Breast epithelium (tissue), 4 donors: ENCODE measurements at places on chromosomes 13 and 19.

- DNase-seq = no peak
Observed at GRCh38 chr19:10183926-10184325, 10.8 kb downstream of the DNMT1 start.

GRCh38 chr13:23985839-23986238, 88.5 kb upstream of the C1QTNF9B start:
- no peak for DNase-seq

DNA sequence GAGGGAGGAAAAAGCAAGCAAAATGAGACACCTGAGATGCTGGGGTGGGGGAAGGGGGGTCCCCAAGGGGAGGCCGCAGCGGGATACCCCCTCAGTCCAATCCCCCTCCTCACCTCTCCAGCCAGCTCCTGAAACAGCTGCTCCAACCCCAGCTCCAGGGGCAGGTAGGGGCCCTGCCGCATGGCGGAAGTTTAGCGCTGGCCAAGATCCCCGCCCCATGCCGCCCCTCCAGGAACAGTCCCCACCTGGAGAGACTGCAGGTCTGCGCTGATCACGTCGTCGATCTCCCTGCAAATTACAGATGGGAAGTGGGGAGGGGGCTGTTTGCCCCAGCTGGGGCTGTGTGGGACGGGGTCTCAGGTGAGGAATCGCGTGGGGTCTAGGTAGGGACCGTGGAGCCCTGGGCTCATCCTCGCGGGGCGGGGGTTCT, 9.0 kb downstream of the CAPN12 start:
- DNase-seq = peak; percentile 41

GRCh38 chr13:61192826-61193225, 222.8 kb downstream of the PCDH20 start:
- no peak for DNase-seq

DNA sequence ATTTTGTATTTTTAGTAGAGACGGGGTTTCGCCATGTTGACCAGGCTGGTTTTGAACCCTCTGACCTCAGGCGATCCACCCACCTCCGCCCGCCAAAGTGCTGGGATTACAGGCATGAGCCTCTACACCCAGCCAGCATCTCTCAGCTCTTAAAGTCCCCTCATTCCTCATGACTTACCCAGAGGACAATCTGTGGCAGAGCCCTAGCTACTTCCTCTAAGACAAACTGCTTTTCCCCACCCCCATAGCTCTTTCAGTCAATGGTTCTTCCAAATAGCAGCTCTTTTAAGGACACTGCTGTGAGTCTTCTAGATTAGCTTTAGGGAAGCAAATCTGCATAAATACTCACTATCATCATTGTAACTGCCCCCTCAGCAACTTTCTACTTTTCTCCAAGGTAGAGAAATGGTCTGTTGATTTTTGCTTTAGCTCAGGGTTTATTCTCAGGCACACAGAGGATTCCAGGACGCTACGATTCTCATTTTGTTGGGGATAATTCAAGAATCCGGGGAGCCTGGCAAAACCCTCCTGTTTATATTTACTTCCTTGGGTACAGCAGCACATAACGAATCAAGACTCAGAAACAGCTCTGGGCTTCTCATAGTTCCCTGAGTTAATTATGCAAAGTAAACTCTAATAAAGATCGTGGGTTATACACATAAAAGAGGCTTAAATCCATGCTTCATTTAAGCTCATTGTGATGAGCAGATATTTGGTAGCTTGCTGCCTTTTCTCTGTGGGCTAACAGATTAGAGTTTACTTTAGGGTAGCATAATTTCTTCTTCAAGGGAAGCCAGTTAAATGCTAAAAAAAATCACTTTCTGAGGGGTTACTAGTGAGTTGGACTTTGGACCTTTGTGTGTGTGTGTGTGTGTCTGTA, 357.4 kb downstream of the TDRD3 start:
- no peak for DNase-seq

GRCh38 chr13:113788413-113789135, 29.5 kb downstream of the TMEM255B start:
- no peak for DNase-seq

DNA sequence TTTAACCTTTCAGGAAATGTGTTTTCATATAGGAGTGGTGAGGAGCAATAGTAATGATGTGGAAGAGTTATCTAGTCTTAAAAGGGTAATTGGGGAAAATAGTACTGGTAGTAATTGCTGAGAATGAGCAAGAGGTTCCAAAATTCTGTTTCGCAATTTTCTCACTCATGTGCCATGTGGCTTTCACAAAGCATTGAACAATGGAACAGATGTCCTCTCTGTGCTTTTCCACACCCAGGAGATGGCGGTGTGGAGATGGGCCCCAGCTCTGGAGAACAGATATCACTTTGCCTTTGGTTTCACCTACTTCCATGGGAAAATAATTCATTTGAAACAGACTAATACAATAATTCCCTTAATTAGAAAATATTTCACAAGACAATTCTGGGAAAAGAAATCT, 170.0 kb upstream of the SLC10A2 start:
- no peak for DNase-seq

DNA sequence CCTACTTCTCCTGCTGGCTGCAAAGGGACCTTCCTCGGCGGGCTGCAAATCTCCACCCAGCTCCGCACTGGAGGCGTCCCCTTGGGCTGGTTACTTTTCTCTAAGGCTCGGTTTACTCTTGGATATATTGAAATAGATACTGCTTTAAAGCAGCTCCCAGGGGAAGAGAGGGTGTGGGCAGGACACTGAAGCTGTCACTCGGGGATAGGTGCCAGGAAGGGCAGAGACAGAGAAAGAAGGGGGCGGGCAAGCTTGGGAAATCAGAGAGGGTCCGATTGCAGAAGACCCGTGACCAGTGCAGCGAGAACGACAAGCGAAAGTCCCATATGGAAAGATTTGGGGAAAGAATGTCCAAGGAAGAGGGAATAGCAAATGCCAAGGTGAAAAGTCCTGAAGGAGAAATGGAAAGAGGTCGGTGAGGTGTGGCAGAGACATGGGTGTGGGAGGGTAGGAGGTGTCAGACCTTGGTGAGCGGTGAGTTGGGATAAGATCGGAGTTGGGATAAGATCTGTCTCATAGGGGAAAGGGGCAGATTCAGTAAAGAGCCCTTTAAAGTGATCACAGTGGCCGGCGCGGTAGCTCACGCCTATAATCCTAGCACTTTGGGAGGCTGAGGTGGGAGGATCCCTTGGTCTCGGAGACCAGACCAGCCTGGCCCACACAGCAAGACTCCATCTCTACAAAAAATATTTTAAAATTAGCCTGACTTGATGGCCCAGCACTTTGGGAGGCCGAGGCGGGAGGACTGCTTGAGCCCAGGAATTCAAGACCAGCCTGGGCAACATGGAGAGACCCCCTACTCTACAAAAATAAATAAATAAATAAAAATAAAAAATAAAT, 618 bp downstream of the THSD8 start:
- no peak for DNase-seq

DNA sequence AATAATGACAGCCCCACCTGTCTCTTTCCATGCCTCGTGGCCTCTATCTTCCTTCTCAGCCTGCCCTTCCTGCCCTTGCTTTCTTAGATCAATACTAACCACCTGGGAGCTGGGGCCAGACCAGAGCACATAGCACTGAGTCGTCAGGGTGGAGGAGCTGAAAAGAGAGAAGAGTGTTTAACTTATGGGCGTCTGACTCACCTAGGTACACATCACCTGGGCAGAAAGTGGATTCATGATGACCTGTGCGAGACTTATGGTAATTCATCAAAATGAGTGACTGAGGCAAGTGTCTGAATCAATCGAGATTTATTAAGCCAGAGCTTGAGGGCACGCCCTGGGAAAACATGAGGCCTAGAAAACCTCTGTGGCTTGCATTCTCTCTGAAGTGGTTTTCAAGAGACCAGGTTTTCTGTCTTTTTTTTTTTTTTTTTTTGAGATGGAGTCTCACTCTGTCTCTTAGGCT, 19.2 kb downstream of the CEACAM6 start:
- DNase-seq = peak; percentile 31

DNA sequence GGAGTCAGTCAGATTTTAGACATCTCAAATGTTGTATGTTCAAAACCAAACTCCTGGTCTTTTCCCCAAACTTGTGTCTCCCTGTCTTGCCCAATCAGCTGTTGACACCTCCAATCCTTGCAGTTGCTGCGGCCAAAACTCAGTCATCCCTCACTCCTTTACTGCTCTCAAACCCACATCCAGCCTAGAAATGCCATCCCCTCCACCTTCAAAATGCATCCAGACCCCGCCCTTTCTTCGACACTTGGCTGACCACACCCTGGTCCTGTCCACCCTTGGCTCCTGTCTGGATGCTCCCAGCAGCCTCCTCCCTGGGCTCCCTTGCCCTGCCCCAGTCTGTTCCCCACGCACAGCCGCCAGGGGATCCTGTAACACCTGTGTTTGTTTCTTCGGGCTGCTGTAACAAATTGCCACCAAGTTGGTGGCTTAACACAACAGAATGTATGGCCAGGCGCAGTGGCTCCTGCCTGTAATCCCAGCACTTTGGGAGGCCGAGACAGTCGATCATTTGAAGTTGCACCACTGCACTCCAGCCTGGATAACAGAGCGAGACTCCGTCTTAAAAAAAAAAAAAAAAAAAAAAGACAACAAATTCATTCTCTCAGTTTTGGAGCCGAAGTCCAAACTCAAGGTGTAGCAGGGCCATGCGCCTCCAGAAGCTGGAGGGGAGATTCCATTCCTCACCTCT, 11.7 kb downstream of the PLD3 start:
- DNase-seq = no peak

DNA sequence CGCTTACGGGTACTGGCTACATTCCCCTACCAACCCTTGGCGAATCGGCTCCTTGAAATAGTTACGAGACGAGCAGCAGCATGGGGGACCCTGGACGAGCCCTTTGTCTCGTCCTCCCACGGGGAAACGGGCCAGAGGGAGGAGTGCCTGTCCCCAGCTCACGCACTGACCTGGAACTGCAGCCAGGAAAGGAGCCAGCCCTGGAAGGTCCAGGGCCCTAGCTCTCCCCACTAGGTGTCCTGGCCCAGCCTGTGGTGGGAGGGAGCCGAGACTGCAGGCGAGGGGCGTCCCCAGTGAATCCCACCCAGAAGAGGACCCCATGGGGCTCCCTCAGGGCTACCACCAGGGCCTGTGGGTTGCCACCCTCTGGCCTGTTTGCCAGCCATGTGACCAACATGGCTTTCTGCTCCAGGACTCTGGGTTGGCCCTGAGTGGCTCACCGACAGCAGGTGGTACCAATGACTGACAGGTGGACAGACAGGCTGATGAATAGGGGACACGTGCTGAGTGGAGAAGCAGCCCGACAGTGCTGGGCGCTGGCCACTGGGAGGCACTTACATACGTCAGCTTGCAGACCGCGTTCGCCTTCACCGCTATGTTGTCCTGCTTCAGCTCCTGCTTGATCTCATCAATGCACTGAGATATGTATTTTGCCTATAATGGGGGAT, 13.2 kb downstream of the AP3D1 start:
- DNase-seq = no peak
